Right renal cortex interstitium (tissue), 3 donors: ENCODE measurements at places on chromosomes 3 and 15.

GRCh38 chr3:11604139-11604892 lies 39.4 kb downstream of the VGLL4 start:
- DNase-seq, result no peak

DNA sequence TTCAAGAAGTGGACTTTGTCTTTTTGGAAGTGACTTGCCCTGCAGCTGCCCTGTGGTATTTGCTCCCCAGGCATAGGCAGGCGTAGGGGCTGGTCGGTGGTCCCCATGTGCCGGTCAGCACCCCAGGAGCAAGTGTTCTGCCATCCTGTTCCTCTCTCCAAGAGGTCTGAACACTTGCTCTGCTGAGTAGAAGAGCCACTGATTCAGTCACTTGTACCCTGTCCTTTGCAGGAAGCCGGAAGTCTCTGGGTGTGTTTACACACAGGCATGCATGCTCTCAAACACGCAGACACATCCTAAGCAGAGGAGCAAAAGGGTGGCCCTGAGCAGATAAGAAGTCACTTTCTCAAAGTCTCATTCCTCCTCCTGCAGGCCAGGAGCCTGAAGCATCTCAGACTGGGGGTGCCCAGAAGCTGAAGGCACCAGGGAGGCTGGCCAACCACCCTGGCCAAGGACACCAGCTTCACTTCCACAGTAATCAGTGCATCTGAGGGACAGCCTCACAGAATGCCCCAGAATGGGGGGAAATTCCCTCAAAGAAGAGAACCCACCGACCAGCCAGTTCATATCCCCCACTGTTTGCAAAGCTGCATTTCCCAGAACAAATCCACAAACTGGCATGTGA lies 88.7 kb upstream of the POMGNT2 start:
- DNase-seq, result no peak

GRCh38 chr15:91478717-91479191 lies 374.8 kb upstream of the SLCO3A1 start:
- DNase-seq, result no peak

DNA sequence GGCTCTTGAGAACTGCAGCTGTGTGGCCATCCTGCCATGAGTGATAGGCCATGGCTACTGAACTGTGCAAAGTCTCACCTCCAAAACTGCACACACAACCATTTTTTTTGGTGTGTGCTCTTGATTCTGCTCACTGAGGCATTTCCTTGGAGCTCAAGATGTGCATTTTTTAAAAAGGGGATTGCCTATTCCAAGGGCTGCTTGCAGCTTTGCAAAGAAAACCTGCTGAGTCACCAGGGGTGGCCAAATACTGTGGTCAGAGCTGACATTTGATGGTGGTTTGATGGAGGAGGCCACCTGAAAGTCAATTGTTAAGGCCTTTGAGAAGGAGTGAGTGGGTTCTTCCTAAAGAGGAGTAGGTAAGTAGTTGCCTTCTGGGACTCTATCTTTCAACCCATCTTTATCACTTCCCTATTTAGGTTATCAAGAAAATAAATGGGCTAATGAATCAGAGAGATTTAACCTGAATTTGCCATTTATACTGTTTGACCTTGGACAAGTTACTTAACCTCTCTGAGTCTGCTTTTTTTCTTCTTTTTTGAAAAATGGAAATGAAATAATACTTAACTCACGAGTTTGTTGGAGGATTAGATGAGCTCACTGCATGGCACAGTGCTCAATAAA lies 87.9 kb downstream of the CHST2 start:
- DNase-seq, result no peak

- no peak for DNase-seq
Measured at GRCh38 chr3:4322635-4323034, 19.5 kb downstream of the SETMAR start.

- DNase-seq, result no peak
Measured at GRCh38 chr3:156463123-156463522, 91.8 kb downstream of the SSR3 start.

- DNase-seq, result no peak
Measured at GRCh38 chr3:13504161-13504831, 24.2 kb downstream of the HDAC11 start.

DNA sequence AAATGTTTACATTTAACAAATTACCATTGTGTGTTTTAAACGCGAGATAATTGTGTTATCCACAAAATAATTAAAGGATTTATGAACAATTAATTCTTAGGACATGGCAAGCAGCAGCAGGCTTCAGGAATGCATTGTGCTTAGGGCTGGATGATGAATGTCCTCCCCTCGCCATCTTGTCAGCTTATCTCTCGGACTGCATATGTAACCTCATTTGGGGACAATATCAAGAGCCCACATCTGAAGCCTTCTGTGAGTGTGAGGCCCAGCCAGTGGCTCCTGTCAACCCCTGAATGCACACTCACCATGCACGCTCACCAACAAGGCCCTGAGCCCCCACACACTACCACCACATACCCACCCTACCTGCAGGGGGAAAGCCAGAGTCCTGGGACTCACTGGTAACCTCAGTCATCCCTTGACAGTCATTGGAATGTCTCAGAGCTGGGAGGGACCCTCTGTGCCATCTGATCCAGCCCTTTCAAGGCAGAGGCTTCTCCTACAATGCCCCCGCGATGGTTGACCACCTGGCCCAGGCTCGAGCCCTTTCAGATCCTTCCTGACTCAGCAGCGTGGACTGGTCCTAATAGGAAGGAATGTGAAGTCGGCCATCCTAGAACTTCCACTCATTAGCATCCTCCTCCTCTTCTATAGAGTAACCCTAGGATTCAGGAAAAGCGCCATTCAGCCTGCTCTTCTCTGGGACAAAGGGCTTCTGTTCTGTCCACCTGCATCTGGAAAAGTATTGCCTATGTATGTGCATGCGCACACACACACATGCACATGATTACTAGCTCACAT lies 38.2 kb downstream of the MRPL46 start:
- DNase-seq, result no peak

- no peak for DNase-seq
Measured at GRCh38 chr3:28949580-28949979, 331.3 kb upstream of the RBMS3 start.

- DNase-seq, result no peak
Measured at GRCh38 chr15:94579286-94579685, 347.9 kb downstream of the MCTP2 start.

DNA sequence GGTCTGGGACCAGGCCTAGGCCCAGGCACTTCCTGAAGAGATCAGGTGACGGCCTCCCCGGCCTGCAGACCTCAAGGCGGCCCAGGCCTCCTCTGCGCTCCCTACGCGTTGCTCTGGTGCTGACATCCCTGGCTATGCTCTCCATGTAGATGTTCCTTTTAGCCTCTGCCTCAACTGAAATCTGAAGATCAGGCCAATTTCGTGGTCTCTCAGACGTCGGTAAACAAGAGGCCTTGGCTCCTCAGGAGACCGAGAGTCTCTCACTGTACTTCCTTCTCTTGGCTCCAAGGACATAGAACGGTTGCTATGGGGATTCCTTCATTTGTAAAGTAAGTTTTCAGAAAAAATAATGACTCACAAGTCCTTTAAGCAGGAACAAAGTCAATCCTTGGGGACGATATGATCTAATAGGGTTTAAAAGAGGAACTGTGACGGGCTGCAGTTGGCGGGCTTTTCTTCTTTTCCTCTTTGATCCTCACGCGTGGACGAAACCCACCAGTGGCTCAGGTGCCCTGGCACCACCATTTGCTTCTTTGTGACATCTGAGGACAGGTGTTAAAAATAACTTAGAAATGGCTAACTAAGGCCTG lies 55.6 kb upstream of the CGNL1 start:
- DNase-seq, result no peak

- DNase-seq, result no peak
Measured at GRCh38 chr3:147513785-147514184, 104.6 kb downstream of the ZIC1 start.

GRCh38 chr3:183764847-183765731 lies 60.3 kb downstream of the MAP6D1 start:
- DNase-seq, result no peak

GRCh38 chr15:75230551-75231371 lies 27.4 kb upstream of the GOLGA6C start:
- no peak for DNase-seq

DNA sequence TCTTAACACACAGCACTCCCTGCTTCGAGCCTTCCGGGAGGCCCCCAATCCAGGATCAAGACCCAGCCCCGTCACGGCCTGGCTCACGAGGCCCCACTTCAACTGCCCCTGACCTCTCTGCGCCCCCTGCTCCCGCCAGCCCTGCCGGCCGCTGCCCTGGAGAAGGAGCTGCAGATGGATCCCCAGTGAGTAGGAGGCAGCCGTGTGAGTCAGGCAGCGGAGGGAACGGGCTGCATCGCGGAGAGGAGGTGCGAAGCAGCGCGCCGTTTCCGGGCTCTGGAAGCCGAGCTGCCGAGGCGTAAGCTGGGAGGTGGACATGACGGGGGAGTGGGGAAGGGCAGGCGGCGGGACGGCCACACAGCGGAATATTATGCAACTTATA lies 133.4 kb downstream of the TPRA1 start:
- DNase-seq, result no peak

GRCh38 chr15:87582169-87582568 lies 674.4 kb downstream of the NTRK3 start:
- DNase-seq, result no peak

DNA sequence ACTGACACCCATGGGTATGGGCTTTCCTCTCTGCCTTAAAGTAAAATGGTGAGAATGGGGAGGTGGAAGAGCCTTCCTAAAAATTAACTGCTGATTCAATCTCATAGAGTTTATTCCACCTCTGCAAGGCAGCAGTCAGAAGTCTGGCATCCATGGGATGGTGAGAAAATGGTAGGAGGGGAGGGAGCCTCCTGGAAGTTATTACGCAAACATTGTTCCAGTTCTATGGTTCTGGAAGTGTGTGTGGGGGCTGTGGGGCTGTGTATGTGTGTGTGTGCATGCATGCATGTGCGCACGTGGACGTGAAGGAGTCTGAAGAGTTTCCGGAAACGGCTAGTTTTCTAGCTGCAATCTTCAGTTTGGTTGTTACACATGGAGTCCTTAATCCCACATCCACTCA lies 177.6 kb downstream of the KCNAB1 start:
- DNase-seq, result no peak
